GM18507 (cell line): ENCODE measurements at places on chromosomes 5 and 9.

DNA sequence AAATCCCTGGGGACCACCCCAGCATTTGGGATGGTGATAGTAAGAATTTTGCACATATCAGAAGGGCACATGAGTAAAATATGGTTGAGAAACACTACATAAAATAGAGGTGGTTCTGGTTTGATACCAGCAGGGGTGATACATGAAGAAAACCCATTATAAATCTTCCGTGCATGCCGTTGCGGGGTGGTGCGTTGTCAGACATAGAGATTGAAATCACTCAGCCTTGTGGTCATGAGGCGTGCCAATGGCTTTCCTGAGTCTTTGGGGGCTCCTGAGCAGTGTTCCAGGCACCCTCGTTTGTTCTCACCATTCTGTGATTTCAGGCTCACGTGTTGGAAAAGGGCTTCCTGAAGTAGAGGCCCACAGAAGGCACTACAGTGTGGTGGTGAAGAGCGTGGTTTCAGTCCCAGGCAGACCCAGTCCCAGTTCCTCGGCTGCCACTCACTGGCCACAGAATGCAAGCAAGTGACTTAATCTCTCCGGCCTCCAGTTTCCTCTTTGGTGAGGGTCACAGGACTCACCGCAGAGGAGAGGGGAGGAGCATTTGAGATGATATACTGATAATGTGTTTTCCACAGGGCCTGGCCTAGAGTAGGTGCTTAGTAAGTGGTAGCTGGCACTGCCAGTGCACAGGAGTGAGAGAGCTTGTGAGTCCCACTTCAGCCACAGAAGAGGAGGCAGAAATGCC lies 20.5 kb upstream of the GLRX start:
- DNase-seq: no peak

GRCh38 chr5:429453-430188 lies 13.4 kb upstream of the EXOC3 start:
- no peak for DNase-seq

GRCh38 chr9:128169492-128169891 lies 9.4 kb downstream of the BBLN start:
- DNase-seq: no peak

DNA sequence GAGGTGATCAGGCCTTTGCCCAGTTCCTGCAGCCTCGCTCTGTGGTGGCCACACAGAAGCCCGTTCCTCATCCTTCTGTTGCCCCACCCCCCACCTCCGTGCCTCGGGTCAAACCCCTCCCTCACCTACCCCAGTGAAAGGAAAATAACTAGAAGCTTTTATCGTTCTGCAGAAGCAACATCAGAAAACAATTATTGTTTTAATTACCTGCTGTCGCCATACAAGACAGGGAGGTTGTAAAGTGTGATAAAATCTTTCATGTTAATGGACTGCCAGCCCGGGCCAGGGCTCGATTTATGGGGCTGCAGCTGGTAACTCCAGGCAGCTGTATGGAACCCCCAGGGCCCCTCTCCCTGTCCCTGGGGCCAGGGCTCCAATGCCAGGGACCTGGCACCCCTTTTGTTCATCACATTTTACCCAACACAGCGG lies 20.6 kb downstream of the UNC5A start:
- DNase-seq: no peak

- DNase-seq: no peak
Measured at GRCh38 chr5:67092535-67092934, 104.1 kb downstream of the CD180 start.

DNA sequence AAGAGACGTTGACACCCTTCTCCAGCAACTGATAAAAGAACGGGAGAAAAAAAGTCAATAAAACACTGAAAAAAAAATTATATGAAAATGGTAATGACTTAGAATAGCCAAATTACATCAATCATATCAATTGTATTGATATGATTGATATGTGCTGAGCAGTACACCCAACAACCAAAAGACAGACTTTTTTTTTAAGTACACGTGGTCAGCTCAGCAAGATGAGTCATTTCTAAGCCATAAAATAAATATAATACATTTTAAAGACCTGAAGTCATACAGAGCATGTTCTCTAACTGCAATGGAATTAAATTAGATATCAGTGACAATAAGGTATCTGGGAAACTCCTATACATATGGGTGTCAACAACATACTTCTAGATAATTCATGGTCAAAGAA lies 30.9 kb upstream of the OLFM1 start:
- DNase-seq: no peak

DNA sequence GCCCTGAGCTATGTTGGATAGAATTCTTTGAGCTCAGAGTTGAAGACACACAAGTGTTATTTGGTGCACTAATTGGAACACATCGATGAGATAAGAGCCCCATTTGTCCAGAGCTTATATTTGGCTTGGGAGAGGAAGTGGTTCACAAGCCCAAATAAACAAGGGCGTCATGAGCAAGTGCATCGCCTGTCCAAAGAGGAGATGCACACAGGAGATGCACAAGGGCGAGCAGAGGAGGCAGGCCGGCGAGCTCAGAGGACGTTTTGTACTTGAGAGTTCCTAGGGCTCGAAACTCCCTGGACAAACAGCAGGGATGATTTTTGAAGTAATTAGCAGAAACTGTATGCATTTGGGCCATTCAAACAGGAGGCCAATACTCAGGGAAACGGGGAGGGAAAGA lies 212.8 kb upstream of the IRX1 start:
- no peak for DNase-seq

DNA sequence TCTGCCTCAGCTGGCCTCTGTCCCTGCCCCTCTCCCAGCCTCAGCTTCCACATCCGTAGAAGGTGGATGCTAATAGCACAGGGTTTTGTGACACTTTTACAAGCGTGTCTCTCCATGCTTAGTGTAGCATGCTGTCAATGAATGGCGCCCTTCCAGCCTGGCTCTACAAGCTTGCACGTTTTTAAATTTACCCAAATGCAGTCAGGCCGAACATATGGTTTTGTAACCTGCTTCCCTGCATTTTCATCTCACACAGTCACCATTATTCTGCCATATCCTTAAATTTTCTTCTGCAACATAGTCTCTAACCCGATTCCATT lies 28.8 kb downstream of the FAM163B start:
- DNase-seq: no peak

DNA sequence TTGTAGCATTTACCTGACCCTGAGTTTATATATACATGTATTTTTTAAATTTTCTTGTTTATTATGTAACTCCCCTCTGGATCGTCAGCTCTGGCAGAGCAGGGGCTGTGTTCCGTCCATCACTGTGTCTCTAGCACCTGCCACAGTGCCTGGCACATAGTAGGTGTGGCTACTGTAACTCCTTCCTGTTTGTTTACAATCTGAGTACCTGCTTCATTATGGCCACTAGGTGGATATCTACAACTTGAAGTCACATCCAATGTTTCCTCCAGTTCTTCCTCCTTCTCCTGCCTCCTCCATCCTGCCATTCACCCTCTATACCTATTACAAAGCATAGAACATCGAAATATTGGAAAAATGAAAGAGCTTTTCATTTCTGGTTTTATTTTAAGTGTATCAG lies 14.2 kb upstream of the PPP1R2B start:
- peak; percentile 4 for DNase-seq

DNA sequence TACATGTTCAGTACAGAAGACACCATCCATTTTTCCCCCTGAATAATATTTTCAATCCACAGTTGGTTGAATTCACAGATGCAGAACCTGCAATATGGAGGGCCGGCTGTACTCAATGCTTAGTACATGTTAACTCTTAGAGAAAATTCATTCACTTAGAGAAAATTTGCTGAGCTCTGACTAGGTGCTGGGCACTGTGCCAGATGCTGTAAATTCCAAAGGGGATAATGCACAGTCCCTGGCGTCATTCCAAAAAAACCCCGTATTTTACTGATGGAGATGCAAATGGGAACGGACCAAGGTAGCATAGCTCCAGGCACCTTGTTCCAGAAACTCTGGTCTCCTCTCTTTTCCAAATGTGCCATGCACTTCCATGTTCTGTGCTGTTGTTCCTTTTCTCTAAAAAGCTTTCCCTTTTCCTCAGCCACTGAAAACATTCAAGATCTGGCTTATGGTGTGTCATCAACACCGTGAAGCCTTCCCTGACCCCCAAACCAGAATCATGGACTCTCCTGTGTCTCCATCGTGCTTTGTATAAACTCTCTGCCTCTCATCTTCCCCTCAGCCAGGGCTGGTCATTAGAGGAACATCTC lies 55.7 kb upstream of the COL15A1 start:
- no peak for DNase-seq

- DNase-seq: no peak
Measured at GRCh38 chr9:112493393-112494137, 6.9 kb downstream of the KIAA1958 start.

DNA sequence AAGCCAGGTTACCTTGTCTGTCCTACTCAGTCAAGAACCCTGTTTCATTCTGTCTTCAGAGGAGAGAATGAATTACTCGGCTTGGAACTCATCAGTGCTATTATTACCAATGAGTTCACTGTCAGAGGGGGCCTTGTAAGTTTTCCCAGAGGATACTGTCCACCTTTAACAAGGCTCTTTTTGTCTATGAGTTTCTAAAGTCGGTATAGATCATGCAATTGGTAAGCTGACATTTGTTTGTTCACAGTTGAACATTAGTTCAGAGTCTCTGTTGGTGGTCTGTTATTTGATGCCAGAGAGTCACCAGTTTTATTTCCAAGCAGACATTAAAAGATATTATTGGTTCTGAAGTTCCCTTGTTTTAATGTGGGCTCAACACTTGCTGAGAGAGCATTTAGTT lies 58.1 kb upstream of the DHFR start:
- no peak for DNase-seq

DNA sequence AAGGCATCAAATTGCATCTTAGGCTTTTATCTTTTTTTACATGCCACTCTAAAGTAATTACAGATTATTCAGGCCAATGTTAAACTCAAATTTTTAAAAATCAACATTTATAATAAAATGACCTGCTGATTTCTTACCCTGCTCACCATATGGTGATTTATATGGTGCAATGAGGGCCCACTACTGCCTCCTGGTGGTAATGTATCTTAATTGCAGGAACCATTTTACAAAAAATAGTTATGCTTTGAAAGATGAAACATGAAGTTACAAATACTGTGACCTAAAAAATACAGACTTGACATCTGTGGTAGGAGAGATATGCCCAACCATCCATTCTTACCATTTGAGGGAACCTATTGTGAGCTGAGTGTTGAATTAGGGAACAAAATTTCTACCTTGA lies 292.6 kb upstream of the TAS2R1 start:
- DNase-seq: no peak

- no peak for DNase-seq
Measured at GRCh38 chr9:16281707-16282106, 588.8 kb downstream of the BNC2 start.

- DNase-seq: no peak
Measured at GRCh38 chr5:112846556-112846955, 14.5 kb upstream of the SRP19 start.

GRCh38 chr5:72363166-72363802 lies 43.1 kb downstream of the PTCD2 start:
- no peak for DNase-seq

GRCh38 chr5:11062397-11062796 lies 301.4 kb upstream of the DAP start:
- DNase-seq: no peak

- DNase-seq: no peak
Measured at GRCh38 chr5:120510098-120510637, 46.1 kb downstream of the PRR16 start.

GRCh38 chr9:99150451-99151171 lies 45.7 kb downstream of the TGFBR1 start:
- no peak for DNase-seq

DNA sequence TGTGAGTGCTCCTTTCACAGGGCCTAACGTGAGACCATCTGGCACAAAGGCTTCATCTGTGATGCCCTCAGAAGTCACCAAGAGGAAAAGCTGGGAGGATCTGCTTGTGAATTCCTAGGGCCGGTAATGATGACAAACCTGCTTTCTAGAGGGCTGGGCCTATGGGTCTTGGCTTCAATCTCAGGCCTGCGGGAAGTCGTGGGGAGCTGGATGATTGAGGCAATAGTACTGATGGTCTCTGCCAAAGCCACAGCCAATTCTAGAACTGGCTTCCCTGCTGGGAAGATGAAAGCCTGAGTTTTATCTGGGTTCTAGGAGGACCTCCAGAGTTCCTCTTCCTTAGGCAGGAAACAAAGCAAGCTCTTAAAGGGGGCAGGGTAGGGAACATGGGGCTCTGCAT lies 102.7 kb downstream of the TMEM215 start:
- DNase-seq: no peak

DNA sequence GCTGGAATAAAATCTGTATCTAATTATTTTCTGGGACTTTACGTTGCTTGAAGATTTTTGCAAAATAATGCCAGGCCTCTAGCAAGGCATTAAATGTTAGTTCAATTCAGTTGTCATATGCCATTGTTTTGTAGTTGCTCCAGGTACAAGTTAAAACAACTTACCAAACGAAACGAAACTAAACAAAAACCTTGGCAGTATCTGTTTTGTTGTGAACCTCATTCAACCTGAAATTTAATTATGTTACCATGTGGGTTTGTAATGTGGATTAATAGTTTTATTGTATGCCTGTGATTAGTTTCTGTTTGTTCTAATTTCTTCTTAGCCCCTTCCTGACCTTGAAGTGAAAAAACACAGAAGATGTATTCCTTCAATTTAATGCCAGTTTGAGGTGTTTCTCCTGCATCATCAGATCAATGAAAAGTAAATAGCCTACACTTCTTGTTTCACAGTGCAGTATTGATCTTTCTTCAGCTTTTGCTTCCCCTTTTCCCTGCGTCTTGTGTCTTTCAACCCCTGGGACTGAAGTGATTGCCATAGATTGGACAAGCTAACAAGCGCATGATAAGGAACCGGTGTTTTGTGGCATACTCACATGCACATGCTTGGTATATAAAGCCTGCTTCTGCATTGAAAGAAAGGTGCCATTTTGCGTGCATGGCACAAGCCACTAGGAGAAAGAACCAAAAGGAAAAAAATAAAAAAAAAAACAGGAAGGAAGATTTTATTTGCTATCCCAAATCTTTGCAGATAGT lies 699.0 kb upstream of the ARRDC3 start:
- no peak for DNase-seq

DNA sequence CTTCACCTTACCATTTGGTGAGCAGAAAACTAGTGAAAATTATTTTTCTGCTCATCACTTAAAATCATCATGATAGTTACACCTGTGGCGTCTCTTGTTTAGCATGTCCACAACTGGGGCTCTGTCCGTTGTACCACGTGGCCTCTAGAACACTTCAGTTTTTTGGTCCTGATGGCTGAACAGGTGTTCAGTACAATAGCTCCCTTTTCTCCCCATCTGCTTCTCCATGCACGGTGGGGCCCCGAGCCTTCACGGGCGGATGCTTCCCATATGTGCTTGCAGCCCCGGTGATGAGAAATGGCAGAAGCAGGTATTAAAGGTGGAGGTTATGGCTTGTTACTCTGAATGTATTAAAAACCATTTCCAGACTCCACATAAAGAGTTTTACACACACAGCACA lies 304.1 kb downstream of the CWC27 start:
- DNase-seq: no peak

DNA sequence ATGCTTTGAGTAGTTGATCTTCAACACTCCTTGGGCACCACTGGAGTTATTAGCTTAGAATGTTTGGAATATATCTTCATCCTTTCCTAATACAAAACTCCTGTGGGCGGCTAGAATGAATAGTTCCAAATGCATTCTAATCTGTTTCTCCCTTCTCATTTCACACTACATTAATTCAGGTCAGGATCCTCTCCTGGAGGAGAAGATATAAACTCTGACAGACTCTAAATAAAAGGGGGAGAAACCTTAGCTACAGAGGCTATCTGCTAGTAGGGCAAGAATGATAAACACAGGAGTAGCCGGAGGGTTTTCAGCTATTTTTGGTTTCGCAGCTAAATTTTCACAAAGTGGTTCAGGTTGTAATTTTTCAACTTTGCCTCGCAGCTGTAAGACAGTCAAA lies 45.2 kb upstream of the FAM240B start:
- DNase-seq: no peak
